CD4-positive, alpha-beta T cell treated with Interleukin-10 for 1 hour (primary cell): ENCODE measurements at places on chromosomes 3 and 15.

- no peak for DNase-seq
Observed at GRCh38 chr3:156356537-156357363, 198.2 kb downstream of the SSR3 start.

- no peak for DNase-seq
Observed at GRCh38 chr3:128902426-128902825, 23.0 kb downstream of the ACAD9 start.

DNA sequence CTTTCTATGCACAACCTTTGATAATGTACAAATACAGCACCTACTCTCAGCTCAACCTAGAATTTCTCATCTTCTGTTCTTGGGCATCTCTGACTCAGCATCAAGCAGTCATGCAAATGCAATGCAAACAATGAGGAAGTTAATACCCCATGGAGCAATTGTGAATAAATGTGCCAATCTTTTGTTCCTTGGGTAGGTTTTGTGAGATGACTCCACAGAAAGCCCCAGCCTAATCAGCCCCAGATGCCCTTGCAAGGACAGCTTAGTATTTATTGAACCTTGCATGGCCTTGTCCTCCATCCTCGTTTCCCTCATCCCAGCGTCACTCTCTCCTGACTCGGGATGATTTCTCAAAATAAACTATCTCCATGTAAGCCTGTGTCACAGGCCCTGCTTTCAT is 494.7 kb upstream of the NECTIN3 start:
- DNase-seq: no peak

DNA sequence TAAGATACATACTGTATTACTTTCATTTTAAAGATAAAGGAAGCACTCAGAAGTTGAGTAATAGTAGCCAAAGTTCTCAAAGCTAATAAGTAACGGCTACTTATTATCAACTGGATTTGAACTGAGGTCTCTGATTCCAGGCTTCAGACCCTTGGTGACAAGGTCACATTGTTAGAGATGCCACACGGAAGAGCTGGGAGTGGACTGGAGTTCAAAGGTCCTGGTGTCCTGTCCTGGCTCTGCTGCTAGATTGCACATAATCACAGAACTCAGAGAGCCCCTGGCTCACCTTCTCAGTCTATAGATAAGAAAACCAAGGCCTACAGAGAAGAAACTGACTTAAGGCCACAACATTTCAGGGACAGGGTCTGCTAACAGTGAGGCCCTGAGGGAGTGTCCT is 75.3 kb downstream of the MYLK start:
- no peak for DNase-seq

GRCh38 chr3:6468589-6468988 is 392.3 kb upstream of the GRM7 start:
- no peak for DNase-seq

DNA sequence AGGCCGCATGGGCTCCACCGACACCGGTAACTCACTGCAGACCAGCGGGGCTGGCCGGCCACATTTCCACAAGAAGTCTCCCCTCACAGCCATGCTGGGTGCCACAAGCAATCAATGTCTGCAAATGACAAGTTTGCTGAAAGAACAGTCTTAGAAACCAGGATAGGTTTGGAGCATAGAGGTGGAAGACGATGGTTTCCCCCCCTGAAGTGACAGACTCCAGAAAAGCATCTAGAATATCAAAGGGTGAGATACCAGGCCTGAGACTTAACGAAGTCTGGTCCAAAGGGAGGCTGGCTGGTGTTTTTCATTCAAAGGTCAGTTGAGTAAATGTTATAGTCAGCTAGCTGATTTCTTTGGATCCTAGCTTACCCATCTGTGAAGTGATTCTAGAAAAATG is 50.0 kb upstream of the WNT5A start:
- DNase-seq: no peak

DNA sequence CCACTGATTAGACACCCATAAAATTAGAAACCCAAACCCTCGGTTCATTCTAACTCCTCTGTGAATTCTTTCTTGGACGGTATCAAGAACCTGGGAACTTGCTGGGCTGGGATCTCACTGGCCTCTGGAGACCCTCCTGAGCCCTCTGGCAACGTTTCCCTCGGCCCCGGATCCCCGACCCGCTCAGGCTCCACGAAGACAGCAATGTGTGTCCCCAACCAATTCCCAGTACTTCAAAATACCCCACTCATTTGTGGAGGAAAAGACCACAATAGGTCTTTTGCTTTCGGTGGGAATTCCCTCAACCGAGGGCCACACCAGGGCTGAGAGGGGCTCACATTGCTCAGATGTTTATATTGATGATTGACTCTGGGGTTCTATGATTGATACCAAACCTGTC is 117.9 kb upstream of the PRR20G start:
- DNase-seq: no peak

GRCh38 chr3:149020839-149021252 is 29.5 kb downstream of the GYG1 start:
- no peak for DNase-seq

- no peak for DNase-seq
Observed at GRCh38 chr3:58488967-58489366, 2.9 kb upstream of the KCTD6 start.

- peak; percentile 11 for DNase-seq
Observed at GRCh38 chr15:66700412-66700801, 1.6 kb upstream of the SMAD6 start.

DNA sequence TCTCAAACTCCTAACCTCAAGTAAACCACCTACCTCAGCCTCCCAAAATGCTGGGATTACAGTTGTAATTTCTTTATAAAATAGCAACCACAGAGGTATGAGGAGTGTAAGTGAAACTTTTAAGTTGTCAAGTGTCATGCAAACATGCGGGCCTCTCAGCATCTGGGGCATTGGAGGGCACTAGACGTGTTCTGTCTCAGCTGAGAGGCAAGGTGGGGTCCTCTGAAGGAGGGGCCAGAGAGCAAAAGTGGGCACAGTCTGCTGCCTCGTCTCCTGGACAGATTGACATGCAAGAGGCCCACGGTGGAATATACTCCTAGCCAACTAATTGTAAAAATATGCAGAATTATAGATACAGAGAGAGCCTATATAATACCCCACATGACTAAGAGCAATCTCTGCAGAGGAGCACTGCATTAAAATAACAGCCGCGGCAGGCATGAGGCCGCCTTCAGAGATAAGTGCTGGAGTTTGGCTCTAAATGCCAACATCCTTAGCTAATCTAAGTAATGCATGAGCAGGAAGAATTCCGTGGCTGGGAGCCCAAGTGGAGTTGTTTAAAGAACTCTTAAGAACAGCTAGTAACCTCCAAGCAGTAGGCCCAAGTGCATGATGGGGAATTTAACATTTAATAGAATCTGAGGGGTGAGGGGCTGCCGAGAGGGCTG is 87.8 kb upstream of the RNU6-1 start:
- DNase-seq: no peak

GRCh38 chr3:171516765-171517164 is 56.6 kb upstream of the TNIK start:
- no peak for DNase-seq

- no peak for DNase-seq
Observed at GRCh38 chr15:27871078-27871901, 227.8 kb downstream of the OCA2 start.

GRCh38 chr3:163011596-163011995 is 1515.0 kb downstream of the OTOL1 start:
- no peak for DNase-seq

DNA sequence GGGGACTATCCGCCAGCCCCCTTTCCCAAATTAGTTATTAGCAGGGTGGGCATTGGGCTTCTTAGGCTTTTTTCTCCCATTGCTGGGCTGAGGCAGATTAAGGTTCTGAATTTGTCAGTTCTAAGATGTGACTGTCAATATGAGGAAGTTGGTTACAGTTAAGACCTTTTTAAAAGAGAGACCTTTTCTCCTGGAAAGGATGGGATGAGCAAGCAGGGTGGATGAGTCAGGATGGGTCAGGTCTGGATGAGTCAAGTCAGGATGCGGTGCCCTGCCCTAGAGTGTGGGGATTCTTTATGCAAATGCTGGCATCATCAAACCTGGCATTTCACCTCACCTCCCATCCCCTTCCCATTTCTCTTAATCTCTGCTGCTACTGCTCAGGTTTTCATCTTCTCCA is 1.9 kb downstream of the AEN start:
- DNase-seq: no peak

DNA sequence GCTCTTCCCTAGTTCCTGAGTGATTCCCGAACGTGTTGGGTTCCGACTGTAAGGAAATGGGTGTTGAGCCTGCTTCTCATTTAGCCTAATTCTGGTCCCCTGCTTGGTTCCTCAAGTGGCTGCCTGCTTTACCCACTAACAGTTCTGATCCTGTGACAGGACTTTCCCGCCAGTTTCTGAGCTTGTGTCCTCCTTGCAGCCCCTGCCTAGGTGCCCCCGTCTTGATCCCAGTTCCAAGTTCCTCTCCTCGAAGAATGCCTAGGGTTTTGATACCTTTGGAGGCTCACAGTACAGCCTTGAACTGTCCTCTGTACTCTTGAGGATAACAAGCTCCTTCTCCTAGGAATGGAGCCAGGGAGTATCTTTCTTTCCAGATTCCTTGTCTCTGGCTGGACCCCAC is 12.0 kb upstream of the RASGRF1 start:
- no peak for DNase-seq

GRCh38 chr15:79467865-79468586 is 35.9 kb downstream of the MINAR1 start:
- DNase-seq: no peak
